ENCODE measurements at places on chromosomes 6 and 20.

DNA sequence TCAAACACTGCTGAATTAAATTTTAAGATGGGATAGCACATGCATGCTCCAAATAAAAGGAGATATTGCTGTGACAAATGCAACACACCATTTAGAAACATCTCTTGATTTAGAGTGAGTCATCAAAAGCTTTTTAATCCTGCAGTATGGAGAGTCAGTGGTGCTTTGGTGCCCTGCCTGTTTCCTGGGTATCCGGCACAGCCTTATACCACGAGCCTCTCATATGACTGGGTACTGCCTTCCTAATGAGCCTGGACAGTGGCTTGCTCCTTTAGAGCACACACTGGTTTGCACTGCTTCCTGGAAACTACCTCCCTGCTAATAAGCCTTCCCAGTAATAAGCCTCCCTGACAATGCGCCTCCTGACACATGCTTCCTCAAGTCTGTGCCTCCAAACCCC, 65.3 kb upstream of the KCNK16 start:
- DNase-seq, result no peak

- no peak for DNase-seq
These were observed 22.9 kb downstream of the NT5E start for GRCh38 chr6:85472744-85473143.

- DNase-seq, result no peak
These were observed 10.5 kb upstream of the HSF2 start for GRCh38 chr6:122388945-122389344.

DNA sequence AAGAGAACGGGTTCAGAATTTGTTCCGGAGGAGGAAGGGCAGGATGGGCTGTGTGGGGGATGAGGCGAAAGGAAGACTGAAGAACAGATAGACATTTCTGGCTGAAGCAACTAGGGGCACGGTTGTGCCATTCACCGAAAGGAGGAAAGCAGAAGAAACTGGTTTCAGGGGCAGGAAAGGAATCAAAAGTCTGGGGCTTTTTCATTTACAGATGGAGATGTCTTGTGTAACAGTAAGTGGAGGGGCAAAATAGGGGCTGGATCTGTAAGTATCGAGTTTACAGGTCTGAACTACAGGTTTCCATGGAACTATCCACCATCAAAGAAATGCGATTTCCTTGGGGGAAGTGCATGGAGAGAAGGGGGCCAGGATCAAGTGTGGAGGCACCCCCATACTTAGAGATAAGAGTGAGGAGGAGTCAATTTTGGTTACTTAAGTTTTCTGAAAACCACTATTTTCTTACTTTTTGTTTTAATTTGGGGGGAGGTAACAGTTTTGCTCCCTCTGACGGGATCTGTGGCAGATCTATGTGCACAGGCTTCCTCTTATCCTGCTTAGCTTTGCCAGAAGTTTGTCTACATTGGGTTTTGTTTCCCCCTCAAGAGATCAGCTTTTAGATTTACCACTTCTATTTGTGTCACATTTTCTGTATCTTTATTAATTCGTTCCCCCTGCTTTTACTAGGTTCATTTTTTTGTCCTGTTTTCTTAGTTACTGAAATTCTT, 120.1 kb downstream of the SLC23A2 start:
- no peak for DNase-seq

DNA sequence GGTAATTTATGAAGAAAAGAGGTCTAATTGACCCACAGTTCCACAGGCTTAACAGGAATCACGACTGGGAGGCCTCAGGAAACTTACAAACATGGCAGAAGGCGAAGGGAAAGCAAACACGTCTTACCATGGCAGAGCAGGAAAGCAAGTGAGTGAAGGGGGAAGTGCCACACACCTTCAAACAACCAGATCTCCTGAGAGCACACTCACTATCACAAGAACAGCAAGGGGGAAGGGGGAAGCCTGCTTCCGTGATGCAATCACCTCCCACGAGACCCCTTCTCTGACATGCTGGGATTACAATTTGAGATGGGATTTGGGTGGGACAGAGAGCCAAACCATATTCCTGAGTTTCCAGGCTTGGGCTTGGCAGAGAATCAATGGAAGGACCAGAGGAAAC, 124.1 kb upstream of the RAB32 start:
- DNase-seq, result no peak

DNA sequence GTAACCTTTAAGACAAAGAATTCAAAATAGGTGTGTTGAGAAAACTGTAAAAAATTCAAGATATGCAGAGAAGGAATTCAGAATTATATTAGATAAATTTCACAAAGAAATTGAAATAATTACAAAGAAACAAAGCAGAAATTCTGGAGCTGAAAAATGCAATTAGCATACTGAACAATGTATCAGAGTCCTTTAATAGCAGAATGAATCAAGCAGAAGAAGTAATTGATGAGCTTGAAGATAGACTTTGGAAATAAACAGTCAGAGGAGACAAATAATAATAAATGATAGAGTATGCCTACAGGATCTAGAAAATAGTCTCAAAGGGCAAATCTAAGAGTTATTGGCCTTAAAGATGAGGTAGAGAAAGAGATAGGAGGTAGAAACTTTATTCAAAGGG, 131.7 kb downstream of the COL21A1 start:
- DNase-seq, result no peak

DNA sequence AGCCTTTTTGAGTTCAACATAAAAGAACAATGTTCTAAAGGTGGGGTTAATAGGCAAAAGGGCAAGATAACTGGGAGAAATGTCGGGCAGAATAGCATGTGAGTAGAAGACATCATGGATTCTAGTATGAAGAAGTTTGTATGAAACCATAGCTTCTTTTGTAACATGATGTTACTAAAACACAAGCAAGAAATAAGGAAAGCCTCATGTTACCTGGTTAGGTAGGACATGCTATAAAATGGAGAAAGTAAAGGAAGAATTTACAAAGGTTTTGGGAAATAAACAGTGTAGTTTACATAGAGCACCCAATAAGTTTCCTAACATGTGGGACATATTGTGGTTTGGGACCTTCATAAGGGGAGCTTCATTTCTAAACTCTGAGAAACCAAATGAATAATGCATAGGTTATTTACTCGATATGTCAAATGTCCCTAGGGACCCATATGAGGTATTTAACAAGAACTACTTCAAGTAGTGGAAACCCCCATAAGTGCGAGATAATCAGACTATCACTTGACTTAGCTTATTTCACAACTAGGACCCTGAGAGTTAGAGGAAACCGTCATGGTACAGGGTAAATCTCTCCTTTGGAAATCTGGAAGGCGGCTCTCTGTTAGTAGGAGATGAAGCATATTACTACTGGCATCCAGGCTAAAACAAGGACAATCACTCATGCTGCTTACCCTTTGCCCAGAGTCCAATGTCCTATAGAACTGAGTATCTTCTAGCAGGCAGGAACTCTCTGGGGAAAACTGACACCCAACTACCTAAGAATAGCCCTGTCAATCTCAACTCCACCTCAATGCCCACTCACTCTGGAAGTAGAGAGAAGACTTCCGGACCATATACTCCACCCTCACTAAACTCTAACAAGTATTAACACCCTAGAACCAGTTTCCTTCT, 57.5 kb downstream of the ILRUN start:
- DNase-seq, result no peak

DNA sequence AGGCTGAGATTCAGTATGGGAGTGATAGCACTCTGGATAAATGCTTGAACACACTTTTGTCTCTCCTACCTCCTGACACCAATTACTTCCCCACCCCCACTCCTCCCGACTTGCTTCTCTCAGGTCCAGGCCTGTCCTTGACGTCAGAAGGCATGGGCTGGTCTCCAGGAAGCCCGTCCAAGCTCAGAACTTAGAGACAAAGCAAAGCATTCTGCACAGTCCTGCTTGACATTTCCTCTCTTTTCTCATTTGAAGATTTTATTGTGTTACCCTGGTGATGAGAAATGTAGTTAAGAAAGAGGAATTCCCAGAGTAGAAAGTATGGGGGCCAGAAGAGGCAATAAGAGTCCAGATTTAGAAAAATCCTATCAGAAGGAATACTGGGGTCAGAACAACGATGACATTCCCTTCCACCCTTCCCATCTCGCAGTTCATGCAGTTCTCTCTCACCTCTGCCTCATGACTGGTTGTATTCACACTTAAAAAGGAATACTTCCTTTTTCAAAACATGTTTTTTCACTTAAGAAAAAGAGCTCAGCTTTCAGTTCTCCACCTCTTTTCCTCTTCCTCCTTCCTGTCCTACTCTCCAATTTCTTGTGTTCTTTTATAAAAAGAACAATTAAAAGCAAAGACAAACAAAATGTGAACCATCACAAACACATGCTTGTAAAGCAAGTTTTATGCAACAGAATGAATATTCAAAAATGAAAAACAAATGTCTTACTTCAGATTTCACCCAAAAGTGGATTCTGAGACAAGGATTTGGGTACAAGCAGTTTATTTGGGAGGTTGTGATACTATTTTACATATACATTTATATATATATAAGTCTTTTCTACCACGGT, 18.5 kb upstream of the FAM184A start:
- no peak for DNase-seq

DNA sequence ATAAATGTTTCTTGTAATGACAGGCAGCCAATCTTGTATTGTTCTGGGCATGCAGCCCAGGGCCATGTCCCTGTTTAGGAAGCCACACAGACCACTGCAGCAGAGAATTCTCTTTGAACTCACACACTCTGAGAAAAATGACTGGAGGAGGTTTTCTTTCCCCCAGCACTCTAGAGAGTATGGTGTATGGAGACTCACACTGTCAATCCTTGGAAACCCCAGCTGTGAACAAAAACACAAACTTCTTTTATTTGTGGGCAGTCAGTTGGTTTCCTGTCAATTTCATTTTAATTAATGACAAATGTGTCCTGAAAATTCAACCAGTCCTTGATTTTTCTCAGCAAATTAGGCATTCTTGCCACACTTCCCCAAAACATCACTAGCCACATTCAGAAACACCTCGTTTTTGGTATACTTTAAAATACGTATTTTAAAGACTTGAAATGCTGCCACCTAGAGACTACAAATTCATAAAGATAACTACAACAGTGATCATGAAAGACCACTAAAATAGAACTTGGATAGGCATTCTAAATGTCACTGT, 52.9 kb upstream of the UFL1 start:
- DNase-seq, result no peak

DNA sequence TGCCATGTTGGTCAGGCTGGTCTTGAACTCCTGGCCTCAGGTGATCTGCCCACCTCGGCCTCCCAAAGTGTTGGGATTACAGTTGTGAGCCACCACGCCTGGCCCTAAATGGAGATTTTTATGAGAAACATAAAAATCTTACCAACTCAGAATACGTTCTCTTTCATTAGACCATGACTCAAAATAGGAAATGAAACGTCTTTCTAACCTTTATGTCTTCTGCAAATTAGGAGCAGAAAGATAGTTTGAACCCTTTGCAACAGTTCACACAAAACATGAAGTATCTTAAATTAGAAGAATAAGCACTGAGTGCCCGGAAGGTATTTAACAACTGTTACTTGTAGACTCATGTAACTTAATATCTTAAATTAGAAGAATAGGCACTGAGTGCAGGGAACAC, 48.3 kb downstream of the AHI1 start:
- no peak for DNase-seq

GRCh38 chr20:40431611-40432010, 257.4 kb downstream of the MAFB start:
- DNase-seq, result no peak

DNA sequence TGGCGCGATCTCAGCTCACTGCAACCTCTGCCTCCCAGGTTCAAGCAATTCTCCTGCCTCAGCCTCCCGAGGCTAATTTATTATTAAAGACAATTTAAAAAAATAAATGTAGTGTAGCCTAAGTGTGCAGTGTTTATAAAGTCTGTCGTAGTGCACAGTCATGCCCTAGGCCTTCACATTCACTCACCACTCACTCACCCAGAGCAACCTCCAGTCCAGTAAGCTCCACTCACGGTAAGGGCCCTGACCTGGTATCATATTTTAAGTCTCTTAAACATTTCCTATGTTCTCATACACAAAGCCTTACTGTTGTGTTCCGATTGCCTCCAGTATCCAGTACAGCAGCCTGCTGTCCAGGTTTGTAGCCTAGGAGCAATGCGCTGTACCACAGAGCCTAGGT, 168.2 kb upstream of the FOXQ1 start:
- DNase-seq, result no peak

DNA sequence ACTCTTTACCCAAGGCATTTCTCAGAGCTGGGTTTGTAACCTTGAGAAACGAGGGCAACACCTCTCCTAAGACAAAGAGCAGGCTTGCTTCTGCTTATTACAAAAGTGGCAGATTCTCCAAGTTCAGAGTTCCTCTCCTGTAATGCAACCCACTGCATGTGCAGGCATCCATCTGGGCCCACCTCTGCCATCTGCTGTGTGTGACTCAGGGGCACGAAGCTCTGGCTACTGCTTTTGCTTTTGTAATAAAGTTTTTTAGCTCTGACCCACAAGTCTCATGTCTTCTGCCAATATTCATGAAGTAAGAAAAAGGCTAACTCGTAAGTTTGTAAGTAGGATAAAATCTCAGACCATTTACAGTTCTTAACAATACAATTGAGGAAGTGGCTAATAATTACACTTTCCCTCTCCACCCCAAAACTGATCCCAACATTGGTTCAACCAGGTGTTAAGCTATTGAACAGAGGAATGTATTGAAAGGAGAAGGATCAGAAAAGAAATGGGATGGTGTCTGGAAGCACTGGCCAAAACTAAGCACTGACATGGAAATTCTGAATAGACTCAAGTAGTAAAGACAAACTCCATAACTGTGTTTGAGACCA, 51.7 kb upstream of the SMLR1 start:
- DNase-seq, result no peak

DNA sequence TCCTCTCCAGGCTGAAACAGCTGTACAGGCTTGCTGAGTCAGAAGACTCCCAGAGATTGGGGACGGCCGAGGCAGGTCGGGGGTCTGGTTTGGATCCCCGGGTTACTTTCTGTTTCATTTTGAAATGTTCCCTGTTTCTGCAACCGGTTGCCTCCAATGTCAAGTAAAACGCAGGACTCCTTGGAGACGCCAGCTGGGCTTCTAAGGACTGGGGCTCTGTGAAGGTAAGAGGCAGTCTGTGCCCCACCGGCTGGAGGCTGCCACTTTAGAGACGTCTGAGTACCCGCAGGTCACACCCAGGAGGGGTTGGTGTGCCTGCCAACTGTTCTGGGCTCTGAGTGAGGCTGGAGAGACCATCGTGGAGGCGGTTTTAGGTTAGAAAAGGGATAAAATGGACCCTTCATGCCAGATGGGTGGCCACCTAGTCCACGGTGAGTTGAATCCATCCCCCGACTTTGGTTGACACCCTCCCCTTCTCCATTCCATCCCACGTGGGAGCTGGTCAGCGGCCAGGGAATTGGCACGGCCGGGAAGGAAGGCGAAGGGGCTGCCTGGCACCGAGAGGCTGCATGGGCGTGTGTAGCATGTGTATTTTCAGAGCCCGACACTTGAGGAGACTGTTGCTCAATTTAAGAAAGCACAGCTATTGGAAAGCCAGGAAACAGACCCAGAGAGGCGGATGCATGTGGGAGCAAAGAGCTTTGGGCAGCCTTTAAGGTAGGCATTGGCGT, 240.9 kb downstream of the PHACTR1 start:
- no peak for DNase-seq

GRCh38 chr20:38209736-38210405, 44.8 kb upstream of the TGM2 start:
- no peak for DNase-seq

DNA sequence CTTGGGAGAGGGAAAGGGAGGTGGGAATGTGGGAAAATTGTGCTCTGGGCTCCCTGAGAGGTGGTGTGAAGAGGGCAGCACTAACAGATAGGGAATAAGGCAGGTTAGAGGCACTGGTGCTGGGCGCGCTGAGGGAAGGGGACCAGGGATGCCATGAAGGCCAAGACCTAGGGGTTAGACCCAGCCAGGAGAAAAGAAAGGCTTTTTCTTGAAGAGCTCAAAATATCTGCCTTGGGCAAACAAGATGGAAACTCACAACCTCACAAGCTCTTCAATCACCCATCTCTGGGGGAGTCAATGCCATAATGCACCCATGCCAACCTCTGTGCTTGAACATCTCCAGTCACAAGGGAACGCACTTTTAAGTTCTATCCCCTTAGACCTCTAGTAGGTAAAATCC, 363.6 kb upstream of the CHD6 start:
- no peak for DNase-seq
